Kidney (tissue), 22 donors: ENCODE measurements at places on chromosomes 3 and 15. TPM values are rescaled to one million over a fixed set of nuclear protein-coding genes. Genes with fewer than 3 reads are reported as not detected.

GRCh38 chr3:24494618-24495325 lies at the start of gene THRB:
Gene THRB, minus strand, starts transcription at chr3:24494850.
- peak; percentile 73 for DNase-seq

DNA sequence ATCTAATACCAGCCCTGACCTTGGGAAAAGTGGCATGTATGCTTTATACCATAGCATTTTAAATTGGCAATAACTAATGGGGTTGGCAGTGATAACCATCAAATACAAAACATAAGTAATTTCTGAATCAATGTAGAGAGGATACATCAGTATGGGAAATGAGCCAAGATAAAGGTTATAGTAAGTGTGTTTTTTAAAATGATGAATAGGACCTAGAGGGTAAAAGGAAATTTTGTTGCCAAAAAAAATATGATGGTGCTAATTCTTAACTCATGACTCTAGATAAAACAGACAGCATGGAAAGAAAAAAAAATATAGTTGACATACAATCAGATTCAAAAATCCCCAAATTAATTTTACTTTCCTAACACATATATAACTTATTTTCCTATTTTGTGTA lies 75.4 kb upstream of the ROBO1 start:
- no peak for DNase-seq

- DNase-seq = no peak
These were observed 249.6 kb downstream of the MBNL1 start for GRCh38 chr3:152518346-152518745.

Gene THBS1
- 26.4 TPM for polyA plus RNA-seq

- DNase-seq = no peak
These were observed 52.2 kb downstream of the FBLN2 start for GRCh38 chr3:13600950-13601691.
